ENCODE measurements at places on chromosomes 3 and 15.

GRCh38 chr3:18246336-18247060 lies 178.6 kb downstream of the SATB1 start:
- no peak for DNase-seq

DNA sequence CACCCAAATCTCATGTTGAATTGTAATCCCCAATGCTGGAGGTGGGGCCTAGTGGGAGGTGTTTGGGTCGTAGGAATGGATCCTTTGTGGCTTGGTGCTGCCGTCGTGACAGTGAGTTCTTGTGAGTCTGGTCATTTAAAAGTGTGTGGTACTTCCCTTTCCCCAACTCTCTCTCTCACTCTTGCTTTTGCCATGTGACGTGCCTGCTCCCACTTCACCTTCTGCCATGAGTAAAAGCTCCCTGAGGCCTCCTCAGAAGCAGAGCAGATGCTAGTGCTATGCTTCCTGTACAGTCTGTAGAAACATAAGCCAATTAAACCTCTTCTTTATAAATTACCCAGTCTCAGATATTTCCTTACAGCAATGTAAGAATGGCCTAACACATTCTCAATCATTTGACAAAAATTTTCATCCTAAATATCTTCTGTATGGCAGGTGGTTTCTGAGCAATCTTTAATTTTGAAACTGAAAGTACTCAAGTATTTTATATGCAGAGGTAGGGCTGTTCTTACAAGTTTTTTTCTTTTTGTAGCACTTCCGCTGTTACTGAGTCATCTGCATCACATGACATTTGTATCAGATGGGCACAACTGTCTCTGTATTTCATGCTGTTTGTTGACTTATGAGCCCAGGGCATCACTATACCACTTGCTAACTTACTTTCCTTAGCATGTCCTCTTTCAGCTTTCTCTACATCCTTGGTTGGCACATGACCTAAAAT lies 8.8 kb downstream of the RPL39L start:
- peak; percentile 4 for DNase-seq

DNA sequence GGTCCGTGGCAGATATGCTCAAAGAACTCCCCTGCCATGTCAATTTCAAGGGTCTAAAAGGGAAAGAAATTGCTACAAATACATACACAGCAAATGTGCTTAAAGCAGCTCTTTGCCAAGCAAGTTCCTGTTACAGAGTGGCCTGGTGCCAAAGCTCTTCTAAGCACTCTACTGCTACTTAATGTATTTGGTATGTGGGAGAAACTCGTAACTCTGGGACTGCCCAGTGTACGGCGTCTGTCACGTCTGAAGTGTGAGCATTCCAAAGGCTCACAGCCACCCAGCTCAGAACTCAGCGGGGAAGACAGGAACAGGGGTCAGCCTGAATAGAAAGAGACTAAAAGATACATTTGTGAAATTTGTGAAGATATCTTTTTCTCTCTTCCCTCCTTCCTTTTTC lies 54.6 kb downstream of the RBMS3 start:
- no peak for DNase-seq

DNA sequence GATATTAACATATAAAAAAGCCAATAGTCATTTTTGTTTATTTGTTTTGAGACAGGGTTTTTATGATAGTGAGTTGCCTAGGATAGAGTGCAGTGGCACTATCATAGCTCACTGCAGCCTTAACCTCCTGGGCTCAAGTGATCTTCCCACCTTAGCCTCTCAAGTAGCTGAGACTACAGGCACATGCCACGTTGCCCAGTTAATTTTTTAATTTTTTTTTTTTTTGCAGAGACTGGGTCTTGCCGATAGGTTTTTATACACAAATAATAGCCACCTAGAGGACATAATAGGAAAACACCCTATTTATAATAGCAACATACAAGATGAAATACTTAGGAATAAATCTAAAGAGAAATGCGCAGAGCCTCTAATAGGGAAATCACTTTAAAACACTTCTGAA lies 13.3 kb downstream of the EIF3J start:
- DNase-seq = no peak

DNA sequence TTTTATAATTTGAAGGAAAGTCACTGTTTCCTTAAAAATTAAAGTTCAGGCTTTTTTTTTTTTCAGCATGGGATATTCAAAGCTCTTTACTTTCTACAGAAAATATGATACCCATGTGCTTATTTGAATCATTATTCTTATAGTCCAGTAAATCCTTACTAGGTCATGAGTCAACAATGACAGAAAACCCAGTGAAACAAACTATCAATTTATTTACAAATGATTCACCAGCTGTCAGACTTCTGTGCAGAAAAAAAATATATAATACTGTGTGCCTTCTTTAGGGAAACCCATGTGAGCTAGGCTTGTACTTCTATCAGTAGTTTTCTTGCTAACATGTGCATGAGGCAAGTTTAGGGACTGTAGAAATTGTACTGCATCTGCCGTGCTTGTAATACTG lies 1.2 kb downstream of the ACP3 start:
- DNase-seq = no peak

DNA sequence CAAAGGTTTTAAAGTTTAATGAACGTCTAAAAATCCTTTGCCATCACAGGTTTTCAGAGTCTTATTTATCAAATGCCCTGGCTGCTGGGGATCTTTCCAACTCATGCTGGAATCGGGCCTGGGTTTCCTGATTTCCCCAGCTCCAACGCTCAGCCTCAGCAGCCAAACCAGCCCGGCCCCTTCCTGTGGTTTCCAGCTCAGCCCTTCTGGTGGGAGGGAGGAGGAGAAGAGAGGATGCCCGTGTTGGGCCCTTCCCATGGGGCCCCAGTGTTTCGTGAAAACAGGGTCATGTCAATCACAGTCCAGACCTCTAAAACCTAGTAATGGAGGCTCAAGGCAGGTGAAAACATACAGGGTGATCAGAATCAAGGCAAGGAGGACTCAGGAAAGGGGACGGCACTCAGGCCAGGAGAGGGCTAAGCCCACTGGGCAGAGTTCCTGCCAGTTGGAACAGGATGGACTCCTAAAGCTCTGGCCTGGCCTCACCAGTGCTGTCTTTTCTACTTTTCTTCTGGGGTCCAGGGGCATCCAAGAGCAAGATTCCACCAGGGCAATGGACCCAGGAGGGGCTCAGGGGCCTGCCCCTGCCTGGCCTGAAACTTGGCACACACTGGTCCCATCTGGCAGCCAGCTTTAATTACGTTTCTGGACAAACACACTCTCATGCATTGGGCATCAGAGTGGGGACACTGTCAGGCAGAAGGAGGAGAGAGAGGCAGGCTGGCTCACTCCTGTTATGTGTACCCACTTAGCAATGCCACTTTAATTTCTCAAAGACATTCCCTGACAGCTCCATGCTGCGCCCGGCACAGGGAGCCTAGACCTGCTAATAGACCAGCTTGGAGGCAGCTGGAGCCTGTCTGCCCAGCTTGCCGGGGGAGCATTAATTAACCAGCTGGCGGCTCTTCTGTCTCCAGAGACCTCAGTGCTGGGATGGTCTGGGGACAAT lies 194.6 kb downstream of the FAM43A start:
- no peak for DNase-seq

DNA sequence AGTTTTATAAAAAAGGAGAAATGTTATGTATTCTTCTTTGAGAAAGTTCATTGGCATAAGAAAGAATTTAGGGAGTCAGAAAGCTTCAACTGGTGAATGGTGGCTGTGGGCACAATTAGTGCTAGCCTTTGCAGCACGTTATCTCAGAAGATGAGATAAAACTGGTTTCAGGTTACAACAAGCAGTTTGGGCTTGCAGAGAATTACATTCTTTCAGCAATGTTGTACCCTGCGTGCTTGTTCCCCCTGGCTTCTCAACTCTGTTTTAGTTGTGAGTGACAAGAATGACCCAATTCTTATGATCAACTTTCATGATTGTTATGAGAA lies 31.6 kb upstream of the ACP3 start:
- no peak for DNase-seq

- DNase-seq = no peak
These were observed 5.6 kb upstream of the NCEH1 start for GRCh38 chr3:172716476-172716875.

- DNase-seq = no peak
These were observed 45.4 kb downstream of the TM4SF4 start for GRCh38 chr3:149519912-149520311.

DNA sequence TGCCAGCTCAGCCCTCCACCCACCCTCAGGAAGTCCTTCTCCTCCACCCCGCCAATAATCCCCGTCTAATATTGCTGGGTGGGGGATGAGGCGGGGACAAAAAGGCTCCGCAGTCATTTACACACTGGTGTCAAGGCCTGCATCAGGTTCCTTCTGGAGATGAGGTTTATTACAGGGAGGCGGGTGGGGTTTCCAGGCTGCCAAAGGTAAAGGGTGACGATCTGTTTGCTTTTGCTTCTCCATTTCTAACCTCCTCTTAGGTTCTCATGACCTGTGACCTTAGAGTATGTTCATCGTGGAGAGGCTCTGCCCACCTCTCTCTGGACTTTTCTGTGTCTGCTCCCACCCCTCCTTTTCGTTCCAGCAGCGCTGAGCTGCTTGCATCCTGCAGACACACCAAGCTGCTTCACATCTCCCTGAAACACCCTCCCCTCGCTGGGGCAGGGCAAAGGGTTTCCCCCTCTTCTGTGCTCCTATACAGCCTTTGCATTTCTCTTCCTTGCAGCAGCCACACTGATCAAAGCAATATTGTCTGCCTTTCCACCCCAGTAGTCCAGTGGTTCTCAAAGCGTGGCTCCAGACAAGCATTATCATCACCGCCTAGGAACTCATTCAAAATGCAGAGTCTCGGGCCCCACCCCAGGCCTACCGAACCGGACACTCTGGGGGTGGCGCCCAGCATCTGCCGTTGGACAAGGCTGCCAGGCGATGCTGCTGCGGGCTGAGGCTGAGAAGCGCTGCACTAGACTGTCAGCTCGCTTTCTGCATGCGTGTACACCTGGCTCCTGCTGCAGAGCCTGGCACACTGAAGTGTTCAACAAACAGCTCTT lies 26.6 kb downstream of the CA12 start:
- no peak for DNase-seq

DNA sequence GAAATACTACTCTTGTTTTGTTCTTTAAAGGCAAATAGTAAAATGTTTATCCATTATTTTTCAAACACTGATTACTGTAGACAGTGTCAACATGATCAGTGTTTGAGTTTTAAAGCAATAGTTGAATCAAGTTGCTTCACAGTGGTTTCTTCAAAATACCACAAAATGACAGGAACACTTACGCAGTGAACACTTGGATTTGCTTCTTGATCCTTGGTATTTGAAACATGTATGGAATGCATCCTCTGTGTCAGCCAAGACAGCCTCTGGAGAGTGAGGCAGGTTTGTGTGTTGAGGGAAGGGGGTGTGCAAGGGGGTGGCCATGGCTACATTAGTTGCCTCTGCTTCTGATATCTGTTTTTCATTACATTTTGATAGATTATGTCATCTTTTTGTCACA lies 413.0 kb downstream of the RBMS3 start:
- no peak for DNase-seq

- no peak for DNase-seq
These were observed 100.2 kb upstream of the NAALADL2 start for GRCh38 chr3:174758943-174759342.

- no peak for DNase-seq
These were observed 10.5 kb upstream of the SH3GL3 start for GRCh38 chr15:83436513-83437158.

GRCh38 chr3:110799271-110799670 lies 272.3 kb upstream of the NECTIN3 start:
- no peak for DNase-seq

GRCh38 chr15:47376190-47376589 lies 341.1 kb upstream of the SEMA6D start:
- DNase-seq = no peak

DNA sequence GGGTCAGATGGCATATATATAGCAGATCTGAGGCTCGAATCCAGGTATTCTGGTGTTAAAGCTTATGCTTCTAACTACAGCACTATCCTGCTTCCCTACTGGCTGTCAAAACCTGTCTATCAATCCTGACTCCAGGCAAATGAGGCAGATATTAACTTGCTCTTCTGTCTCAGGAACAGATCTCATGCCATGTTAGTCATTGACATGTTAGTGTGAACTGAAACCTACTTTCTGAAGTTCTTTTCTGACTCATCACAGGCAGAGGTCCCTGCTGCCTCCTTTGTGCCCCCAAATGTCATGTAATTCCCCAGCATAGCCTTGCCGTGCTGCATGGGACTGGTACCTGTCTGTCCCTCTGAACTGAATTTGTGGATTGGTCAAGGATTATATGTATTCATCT lies 125.0 kb upstream of the SMAD3 start:
- DNase-seq = no peak

DNA sequence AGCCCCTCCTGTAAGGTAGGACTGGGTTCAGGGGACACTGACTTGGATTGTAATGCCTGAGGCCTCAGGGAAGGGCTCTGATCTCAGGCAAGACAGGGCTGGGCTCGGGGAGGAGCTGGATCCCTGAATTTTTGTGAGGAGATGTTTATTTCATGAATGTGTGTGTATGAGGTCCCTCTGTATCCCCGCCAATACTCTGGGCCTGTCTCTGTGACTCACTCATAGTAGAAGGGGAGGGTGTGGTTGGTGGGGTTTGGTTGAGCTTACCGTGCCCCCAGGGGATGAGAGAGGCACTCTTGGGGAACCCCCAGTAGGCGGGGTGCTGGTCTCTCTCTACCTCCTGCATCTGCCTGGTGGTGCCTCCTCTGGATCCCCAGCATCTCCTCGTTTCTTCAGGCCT lies 28.1 kb downstream of the RPSA start:
- DNase-seq = no peak

DNA sequence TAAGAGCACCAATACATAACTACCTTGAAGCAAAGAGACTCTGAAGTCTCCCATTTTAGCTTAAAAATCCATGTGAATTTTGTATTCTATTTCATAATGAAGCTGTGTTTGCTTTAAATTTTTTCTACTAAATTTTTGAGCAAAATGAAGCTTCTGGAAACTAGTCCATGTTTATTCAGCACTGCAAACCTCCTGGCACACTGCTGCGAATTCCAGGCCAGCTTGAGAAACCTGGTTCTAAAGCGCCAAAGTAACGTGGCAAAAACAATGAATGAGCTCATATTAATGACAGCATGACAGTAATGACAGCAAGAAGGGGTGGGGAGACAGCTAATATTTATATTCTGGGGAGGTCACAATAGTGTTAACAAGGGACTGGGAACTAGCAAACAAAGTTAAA lies 25.7 kb downstream of the CEP152 start:
- no peak for DNase-seq

GRCh38 chr15:83977992-83978391 lies 257.6 kb upstream of the GOLGA6L4 start:
- DNase-seq = no peak
